ENCODE measurements at places on chromosomes 1 and 21.
A peak's percentile ranks its signal among the peaks of the same experiment; 100 is the strongest.

DNA sequence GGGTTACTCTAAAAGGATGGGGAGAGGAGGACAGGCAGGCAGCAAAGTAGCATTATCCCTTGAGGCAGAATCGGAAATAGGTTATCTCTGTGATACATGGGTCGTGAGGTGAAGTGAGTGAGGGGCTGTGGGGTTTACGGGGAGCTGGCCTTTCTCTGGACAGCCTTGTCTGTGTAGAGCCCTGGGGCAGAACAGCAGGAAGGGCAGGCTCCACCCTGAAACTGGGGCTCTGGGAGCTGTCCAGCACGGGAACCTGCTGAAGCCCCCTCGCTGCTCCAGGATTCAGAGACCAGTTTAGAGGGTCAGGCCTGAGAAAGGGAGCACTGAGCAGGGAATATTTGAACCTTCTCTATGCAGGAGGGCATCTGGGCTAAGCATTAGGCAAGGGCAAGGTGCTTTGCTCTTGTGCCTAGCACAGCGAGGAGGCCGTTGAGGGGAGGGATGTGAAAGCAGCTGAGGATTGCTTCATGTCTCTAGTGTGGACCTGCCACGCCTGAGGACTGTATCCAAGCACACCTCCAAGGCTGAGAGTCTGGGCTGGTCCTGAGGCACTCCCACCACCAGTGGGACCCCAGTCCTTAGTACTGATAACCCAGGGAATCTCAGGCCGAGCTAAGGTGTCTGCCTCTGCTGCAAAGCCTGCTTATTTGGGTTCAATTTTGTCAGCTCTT lies 55.8 kb downstream of the NAV1 start:
- DNase-seq: no peak

DNA sequence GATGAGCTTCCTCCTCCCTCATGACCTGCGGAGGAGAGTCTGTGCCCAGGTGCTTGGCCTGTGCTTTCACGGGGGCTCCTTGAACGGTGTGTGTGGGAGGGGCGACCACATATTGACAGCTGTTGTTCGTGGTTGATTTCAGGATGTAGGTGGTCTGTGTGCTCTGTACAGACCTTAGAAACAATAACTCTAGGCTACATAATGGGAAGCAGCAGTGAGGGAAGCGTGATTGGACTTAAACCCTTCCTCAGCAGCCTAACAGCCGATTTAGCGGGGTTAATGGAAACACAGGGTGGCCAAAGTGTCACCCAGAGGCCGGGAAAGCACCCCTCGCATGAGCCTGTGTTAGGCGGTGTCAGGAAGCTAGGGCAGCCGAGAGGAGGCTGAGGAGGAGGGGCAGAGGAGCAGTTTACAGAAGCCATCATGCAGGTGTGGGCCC lies 56.0 kb downstream of the TBCE start:
- peak; percentile 3 for DNase-seq

DNA sequence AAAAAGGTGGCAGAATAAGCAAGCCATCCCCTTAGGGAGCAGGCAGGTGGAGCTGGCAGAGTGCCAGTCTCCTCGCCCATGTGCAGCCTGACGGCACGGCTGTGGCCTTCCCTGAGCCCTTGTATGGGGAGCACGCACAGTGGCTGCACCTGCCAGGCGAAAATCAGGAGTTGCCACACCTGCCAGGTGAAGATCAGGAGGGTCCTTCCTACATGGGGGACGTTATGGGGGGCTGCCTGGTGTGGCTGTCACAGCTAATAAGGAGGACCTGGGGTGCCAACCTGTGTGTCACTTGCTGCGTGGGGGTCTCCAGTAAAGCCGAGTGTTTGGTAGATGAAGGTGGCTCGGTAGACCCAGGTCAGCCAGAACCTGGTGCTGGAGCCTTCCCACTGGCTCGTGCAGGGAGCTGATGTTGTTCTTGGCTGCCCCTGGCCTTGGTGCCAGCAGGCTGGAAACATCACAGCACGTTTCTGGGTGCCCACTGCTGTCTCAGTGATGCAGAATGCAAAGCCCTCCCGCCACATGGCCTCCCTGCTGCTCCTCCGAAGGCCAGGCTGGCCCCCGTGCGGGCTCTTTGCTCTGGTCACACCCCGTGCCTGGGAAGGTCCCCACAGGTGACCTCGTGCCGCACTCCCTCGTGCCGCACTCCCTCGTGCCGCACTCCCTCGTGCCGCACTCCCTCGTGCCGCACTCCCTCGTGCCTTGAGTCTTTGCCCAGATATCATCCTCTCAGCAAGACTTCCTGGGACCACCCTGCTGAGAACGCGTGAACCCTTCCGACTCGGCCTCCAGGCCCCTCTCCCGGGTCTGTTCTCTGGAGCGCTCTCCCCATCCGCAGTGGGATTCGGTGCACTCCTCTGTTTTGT lies 55.4 kb downstream of the SLC37A1 start:
- no peak for DNase-seq

GRCh38 chr1:19872190-19872589 lies 10.0 kb upstream of the OTUD3 start:
- no peak for DNase-seq

- no peak for DNase-seq
Observed at GRCh38 chr1:99613716-99614115, 32.2 kb upstream of the PALMD start.

- DNase-seq: no peak
Observed at GRCh38 chr1:228876187-228876586, 140.9 kb downstream of the RHOU start.

- DNase-seq: no peak
Observed at GRCh38 chr1:23559985-23560741, 862 bp upstream of the ID3 start.

DNA sequence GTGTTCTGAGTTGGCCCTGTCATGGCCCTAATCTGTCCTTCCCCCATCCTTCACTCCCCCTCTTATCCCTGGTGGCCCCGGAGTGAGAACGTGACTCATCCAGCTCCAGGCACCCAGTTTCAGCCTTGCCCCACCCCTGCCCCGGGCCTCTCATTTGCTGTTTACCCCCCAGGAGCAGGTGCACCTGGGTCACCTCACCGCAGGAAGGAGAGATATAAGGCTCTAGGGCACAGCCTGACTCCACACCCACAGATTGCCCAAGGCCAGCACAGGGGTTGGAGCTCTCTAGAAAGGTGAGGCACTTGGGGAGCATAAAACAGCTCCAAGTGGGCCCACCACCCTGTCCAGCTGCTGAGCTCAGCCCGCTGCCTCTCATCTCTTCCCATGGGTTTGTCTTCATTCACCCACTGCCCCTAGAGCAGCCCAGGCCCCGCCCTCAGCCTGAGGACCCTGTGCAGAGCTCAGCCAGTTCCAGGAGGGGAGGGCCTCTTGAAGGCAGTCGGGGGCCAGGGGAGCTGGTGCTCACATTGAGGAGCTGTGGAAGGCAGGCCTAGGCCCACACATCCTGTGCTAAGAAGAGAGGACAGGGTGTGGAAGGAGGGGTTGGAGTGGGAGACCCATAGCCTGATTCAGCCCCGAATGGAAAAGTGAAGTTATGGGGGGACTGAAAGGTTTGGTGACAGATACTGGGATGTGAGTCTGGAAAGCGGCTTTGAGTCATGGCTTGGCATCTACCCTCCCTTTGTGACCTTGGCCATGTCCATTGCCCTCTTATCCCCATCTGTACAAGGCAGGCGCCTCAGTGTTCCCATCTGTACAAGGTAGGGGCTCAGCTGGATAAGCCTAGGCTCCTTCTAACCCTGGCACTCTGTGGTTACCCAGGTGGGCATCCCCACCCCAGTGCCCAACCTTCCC lies 16.1 kb upstream of the GPR37L1 start:
- DNase-seq: no peak

GRCh38 chr21:32383812-32384211 lies 9.0 kb downstream of the URB1 start:
- DNase-seq: no peak

DNA sequence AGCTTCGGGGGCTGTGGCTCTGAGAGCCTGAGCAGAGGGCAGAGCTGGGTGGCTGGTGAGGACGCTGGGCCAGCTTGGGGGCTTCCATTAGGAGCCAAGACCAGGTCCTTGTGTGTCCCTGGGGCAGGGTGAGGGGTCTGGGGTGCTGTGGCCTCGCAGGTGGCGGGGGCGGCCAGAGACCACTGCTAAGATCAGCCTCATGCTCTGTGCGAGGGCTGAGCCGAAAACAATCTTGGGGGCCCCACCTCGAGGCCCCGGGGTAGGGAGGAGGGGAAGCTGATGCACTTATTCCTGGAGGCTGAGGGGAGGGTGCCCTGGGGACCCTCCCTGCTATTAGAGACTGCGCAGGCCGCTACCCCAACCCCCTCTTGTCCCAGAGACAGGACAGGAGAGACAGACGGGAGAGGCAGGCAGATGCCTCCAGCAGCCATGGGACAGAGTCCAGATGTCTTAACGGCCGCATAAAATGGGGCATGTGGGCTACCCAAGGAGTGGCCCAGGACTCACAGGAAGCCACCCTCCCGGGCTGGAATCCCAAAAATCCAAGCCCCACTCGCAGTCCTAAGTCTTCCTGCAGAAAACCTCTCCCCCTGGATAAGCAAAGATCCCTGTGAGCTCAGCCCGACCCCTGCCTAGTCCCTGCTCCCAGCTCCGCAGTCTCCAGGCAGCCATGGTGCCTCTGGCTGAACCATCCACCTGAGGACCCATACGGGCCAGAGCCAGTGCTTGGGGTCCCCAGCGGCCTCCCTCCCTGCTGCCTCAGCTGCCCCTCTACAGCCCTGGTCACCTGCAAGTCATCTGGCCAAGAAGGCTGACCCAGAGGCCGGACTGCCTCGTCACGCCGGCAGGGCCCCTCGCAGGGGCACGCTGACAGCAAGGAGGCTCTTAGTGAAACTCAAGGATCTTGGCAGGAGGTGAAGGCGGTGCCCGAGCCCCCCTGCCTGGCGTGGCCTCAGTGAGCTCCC lies 43.6 kb upstream of the COL18A1 start:
- DNase-seq: no peak

DNA sequence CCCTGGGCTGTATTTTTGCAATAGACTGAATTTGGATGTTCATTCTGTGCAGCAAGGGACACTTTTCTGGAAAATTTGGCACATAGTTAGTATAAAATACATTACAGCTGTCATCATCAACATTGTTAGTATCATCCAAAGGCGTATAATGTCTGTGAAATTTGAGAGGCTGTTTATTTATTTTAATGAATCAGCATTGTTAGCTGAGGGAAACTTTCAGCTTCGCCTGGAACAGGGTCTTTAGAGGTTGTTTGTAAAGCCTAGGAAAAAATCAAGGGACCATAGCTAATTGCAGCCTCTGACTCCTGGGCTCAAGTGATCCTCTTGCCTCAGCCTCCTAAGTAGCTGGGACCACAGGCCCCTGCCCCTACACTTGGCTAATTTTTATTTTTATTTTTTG lies 106.8 kb upstream of the USP24 start:
- DNase-seq: no peak

GRCh38 chr1:37656881-37657280 lies 22.2 kb upstream of the RSPO1 start:
- DNase-seq: no peak

DNA sequence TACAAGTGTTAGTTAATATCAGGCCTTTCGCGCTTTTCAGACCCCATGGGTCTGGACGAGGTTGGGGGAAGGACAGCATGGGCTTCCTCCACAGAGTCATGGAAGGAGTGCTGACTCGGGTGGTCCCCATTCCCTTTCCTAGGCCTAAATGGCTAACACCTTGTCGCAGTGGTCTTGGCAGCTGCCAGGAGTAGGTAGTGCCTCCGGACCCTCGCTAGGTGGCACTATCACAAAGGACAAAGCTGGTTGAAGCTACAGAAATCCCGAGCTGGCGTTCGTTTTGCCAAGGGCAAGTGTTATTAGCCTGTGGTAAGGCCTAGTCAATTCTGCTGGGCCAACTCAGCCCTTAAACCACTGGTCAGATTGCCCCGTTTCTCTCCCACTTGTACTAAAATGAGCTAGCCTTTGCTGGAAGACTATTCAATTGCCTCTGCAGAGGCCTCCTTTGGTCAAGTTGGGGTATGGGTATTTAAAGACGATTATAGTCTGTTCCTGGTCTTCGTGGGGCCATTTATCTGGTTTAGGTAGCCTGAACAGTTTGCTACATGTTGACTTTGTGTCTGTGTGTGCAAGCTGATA lies 1.1 kb upstream of the UBE2Q1 start:
- peak; percentile 74 for DNase-seq

All from stimulated activated CD4-positive, alpha-beta T cell treated with anti-CD3 and anti-CD28 coated beads, Interleukin-12 subunit alpha, Interleukin-12 subunit beta, amount 100 ng/mL, for 48 hours (primary cell).